NCI-H2081 (cell line): ENCODE measurements at places on chromosomes 1 and 21.
A peak's percentile ranks its signal among the peaks of the same experiment; 100 is the strongest.

GRCh38 chr21:25911730-25912401, 177.1 kb downstream of the GABPA start:
- DNase-seq, result peak; percentile 10

- DNase-seq, result no peak
These were observed 33.4 kb downstream of the CENPF start for GRCh38 chr1:214636436-214636835.

DNA sequence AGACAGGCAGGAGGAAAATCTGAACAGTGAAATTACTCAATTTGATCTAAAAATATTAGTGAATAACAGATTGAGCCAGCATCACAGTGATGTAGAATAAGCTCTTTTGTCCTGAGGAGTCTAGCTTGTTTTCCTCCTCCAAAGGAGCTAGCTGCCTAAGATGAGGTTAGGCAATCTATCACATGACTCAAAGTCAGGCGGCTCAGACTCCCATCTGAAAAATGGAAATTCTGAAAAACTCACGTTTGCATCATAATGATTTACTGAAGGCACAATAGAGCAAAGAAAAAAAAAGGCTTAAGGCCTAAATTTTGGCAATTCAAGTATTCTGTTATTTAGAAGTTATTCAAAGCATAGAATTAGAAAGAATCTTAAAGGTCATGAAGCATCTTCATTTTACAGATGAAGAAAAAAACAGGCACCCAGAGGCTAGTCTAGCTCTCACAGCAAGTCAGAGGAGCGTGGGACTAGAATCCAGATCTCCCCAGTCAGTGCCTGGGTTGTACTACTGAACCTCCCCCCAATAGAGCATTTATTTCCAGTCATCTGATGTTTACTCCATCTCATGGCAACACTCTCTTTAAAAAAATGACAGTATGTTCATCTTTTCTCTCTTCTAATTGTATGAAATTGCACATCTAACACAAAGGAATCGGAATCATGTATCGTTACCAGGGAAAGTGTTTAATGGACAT, 62.5 kb upstream of the ATF3 start:
- no peak for DNase-seq

DNA sequence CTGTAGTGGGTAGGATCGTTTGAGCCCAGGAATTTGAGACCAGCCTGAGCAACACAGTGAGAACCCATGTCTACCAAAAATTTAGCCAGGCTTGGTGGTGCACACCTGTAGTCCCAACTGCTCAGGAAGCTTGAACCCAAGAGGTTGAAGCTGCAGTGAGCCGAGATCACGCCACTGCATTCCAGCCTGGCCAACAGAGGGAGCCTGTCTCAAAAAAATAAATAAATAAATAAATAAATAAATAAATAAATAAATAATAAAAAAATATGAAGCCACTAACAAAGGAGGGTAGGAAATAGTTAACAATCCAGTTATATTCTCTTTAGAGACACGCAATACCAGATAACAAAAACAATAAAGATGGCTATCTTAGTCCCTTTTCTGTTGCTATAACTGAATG, 11.9 kb upstream of the CBR3 start:
- DNase-seq, result no peak

GRCh38 chr1:219782311-219782710, 146.0 kb downstream of the SLC30A10 start:
- no peak for DNase-seq

DNA sequence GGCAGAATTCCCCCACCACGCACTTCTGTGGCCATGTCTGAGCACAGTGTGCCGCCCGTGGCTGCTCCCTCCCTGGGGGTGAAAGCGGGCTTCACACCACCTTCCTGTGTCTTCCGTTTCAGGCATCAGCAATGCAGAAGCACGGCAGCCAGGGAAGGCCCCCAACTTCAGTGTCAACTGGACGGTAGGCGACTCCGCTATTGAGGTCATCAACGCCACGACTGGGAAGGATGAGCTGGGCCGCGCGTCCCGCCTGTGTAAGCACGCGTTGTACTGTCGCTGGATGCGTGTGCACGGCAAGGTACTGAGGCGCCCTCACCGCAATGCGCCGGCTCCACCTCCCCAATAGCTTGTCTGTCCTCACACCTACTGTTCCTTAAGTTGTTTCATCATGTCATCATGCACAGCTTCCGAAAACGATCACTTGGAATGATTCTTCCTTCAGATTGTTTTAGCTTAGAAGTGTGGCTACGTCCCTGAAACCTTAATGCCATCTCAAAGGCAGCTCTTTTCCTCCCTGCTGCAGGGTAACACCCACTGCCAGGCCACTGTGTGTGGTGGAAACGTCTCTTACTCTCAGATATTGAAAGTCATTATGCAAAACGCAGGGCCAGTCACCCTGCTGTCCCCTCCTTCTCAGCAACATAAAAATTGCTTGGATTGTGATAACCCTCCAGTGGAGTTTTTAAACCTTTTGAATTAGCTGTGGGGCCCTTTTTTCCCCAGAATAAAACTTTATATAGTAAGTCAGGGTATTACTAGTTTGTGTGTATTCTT, 66.8 kb downstream of the POFUT2 start:
- no peak for DNase-seq

DNA sequence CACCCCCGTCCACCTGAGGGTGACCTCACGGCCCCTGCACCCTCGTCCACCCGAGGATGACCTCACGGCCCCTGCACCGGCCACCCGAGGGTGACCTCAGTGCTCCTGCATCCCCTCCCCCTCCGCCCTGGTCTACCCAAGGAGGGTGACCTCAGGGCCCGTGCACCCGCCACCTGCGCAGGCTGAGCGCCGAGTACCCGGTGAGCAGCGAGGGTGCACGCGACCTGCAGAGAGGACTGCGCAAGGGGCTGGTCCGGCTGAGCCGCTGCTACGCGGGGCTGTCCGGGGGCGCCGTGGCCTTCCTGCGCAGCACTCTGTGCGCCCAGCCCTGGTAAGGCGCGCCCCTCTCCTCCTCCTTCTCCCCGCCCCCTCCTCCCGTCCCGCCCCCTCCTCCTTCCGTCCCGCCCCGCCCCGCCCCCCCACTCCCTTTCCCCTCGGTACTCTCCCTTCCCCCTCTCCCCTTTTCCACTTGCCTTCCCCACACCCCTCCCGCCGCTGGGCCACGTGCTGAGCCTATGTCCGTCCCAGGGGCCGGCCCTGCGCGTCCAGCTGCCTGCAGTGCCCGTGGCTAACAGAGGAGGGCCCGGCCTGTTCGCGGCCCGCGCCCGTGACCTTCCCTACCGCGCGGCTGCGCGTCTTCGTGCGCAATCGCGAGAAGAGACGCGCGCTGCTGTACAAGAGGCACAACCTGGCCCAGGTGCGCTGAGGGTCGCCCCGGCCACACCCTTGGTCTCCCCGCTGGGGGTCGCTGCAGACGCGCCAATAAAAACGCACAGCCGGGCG, 28.4 kb downstream of the TRIM11 start:
- DNase-seq, result peak; percentile 82

DNA sequence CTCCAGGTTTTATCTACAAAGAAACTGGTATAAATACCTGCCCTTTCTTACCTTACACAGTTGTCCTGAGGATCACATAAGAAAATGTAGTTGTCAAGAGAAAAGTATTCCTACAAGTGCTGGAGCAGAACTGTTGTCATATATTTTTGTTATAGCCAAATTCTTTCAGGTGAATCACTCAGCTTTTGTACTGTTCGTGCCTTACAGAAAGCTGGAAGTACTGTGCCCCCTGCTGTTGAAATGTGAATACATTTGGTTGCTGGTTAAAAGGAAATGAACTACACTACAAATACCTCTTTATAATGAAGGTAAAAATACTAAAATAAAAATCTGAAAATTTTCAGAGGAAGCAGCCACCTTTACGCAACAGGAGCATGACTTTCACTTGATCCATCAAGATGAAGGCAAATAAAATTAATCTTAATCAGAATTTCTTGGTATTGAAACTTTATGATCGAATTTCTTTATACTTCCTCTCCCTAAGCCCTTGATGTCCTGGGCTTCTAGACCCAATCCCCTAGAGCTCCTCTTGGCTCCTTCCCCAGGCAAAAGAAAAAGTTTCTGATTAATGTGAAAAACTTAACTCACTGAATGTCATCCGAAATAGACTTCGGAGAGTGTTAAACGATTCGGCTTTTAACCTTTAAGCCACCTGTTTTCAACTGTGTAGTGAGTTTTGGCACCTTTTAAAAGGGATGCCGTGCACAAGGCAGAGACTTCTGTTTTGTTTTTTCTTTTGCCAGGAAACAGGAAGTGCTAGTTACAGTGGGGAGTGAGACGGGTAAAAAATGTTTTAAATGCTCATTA, 12.5 kb downstream of the CHML start:
- DNase-seq, result peak; percentile 57

GRCh38 chr1:206578068-206578977, 33.9 kb downstream of the EIF2D start:
- DNase-seq, result no peak

GRCh38 chr1:27632387-27633297, 2.3 kb downstream of the FGR start:
- no peak for DNase-seq

DNA sequence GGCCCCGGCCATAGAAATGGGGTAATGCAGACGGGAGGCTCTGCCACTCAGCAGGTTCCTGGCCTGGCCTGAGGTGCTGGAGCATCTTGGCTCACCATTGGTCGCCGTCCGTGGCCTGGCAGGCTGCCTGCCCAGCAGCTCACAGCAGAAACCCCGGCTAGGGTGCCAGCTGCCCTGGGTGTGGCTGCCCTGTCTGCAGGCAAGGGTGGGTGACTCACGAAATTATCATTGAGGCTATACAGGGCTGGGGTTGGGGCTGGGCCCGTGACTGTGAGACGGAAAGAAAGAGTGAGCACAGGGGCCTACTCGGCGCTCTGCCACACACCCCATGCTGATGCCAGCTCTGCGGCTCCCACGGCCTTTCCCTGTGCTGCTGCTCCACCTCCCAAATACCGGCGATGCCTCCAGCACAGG, 8.0 kb upstream of the PKP1 start:
- peak; percentile 38 for DNase-seq

GRCh38 chr21:44730951-44731579, 19.7 kb upstream of the TSPEAR start:
- DNase-seq, result no peak

DNA sequence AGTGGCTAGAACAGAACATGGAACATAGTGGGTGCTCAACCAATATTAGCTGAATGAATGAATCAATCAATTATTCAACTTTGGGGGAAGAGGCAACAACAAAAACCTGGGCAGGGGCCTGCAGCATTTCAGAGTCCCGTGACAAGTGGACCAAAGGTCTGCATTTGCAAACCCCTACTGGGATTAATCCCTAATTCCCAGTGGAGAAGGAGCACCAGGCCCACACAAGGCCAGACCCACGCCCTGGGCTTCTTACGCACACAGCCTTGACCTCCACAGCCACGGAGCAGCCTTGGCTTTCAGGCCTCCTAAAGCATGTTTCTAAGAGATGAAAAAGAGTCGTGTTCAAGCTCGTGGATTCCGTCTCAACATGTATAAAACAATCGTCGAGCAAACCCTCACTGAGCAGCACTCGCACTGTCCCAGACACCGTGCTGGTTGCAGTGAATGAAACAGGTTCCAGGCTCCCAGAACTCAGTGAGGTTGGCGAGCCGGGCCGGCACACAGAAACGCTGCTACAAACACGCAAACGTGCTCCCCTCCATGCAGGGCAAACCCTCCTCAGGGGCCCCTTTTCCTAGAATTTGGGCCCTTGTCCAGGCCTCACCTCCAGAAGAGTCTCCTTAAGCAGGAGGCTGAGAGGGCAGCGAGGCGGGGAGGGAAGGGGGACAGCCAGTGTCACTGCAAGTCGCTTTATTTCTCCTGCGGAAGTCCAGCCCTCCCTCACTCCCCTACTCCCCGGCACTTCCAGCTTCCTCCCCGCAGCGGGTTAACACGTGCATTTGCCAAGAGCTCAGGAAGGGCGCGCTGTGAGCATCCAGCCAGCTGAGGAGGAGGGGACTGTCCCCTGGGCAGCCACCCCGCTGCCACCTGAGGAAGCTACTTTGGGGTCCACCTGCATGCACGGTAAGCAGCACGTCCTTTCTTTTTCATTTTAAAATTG, 556.4 kb downstream of the KIF26B start:
- no peak for DNase-seq

GRCh38 chr1:83998498-83999315, at the start of gene TTLL7:
Gene TTLL7, minus strand, starts transcription at chr1:83999132. Its CDS starts 46,921 bp downstream, at chr1:83952211.
- DNase-seq, result peak; percentile 93

GRCh38 chr1:163558162-163558561, 236.4 kb downstream of the NUF2 start:
- DNase-seq, result no peak

GRCh38 chr1:46184920-46185658, 8.8 kb upstream of the P3R3URF start:
- no peak for DNase-seq

DNA sequence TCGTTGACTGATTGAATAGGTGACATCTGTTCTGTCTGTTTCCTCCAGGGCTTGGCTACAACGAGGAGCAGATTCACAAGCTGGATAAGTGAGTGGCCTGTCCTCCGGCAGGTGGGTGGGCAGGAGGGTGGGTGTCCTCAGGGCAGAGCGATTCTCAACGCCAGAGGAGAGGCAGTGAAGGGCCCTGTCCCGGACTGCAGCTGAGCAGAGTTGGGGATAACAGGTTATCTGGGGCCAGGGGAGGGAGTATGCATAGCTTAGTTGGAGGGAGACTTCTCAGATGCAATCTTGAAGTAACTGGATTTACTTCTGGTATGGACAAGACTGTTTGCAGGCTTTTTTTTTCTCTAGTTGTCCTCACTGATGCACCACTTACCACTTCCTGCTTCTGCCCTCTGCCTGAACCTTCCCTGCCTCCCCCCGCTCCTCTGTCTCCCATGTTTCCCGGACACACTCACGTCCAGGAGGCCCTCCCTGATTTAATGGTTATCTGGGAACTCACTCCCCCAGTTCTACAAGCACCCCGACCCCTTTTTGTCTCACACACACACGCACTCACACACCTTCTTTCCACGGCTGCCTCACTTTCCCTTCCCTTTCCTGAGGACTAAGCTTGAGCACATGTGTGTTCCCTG, 16.4 kb upstream of the RASSF5 start:
- DNase-seq, result no peak

DNA sequence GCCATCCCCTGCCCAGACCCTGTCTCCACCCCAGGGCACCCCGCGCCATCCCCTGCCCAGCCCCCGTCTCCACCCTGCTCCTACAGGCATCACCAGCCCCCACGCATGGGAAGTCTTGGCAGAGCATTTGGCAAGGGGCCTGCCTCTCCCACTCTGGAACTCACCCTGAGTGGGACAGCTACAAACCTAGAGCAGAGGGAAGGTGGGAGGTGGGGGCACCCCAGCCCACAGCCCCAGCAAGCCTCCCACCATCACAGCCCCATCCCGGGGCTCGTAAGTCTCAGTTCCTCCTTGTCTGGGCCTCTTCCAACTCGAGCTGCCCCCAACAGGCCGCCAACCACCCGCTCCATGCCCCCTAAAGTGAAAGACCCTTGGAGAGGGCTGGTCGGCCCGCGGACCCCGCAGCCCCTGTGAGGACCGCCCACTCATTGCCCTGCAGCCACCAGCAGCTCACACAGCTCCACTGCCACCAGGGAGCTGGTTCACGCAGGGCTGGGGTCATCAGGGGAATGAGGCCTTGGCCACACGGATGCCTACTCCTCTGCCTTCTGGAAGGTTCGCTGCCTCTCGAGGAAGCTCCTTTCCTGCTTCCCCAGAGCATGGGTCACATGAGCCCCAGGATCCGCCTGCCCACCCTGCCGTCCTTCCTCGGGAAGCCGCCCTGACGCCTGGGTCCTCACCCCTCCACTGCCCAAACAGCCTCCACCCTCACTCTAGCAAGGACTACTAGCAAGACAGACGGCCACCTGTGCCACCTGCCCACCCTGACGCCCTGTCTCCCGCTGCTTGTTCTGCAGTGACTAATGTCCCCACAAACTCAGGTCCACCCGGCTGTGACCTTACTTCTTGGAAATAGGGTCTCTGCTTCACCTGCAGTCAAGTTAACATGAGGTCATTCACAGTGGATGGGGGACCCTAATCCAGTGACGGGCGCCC, 14.4 kb downstream of the MEGF6 start:
- DNase-seq, result no peak

GRCh38 chr1:113275691-113276090, 114.6 kb upstream of the MAGI3 start:
- no peak for DNase-seq
